ENCODE measurements at places on chromosomes 3 and 15.

DNA sequence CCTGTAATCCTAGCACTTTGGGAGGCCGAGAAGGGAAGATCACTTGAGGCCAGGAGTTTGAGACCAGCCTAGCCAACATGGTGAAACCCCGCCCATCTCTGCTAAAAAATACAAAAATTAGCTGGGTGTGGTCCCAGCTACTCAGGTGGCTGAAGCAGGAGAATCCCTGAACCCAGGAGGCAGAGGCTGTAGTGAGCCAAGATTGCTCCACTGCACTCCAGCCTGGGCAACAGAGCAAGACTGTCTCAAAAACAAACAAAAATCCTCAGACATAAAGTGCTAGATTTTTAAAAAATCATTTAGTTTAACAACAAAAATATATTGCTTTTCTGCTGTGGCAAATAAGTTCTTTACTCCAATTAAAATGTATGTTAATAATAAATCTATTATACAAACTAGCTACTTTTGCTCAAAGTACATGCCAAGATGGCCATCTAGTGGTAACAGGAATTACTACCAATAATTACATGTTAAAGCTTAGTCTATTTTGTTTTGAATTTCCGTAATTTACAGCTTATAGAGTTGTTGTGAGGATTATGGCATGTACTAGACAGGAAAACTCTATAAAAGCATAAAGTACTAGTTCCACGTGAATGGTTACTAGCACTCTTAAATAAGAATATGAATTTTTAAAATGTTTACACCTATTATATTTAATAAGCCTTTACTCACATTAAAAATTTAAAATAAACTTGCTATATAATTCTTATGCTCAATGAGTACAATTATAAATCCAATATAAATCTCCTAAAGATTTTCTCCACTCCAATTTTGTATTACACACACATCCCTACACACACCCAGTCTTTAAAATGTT is 39.0 kb downstream of the GABPB1 start:
- no peak for DNase-seq

GRCh38 chr15:89775815-89776214 is 317 bp upstream of the MESP2 start:
- DNase-seq, result no peak

DNA sequence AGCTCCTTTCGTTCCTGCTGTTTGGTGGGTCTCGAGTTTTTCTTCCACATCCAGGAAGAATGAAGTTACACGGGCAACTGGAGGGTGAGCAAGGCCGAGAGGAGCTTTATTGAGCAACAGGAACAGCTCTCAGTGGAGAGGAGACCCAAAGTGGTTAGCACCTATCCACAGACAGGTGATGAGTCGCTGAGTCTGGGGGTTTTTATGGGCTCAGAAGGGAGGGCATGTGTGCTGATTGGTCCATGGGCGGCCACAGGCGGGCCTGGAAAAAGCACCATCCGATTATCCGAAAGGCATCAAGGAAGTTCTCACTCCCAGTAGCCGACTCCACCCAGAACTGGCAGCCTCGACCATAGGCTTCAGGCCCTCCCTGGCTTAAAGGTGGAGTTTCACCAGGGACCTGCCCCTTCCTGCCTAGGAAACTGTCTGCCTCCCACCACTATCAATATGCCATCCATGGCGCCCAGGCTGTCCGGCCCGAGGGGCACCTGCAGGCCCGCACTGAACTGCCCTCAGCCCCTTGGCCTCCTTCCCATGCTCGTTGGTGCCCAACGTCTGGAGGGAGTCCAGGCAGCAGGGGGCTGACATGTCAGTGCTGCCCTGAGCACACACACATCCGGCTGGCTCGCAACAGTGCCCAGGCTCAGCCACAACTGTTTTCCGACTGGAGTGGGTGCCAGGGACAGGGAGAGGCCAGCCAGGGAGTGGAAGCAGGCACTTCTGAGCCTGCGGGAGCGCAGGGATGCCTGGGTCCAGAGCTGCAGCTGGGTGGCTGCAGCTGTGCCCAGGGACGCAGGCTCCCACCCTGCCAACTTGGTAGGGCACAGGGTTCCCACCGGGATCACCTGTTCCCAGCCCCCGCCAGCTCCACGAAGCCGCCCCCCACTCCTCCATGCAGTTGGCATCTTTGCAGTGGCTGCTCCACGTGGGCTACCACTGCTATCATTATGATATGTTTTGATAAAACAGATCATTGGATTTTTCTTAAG is 170.2 kb downstream of the FNDC3B start:
- DNase-seq, result no peak

GRCh38 chr3:71384837-71385716 is 198.5 kb downstream of the FOXP1 start:
- no peak for DNase-seq

GRCh38 chr3:186530415-186530814 is 13.8 kb downstream of the CRYGS start:
- DNase-seq, result no peak

GRCh38 chr3:195156286-195156890 is 114.6 kb downstream of the XXYLT1 start:
- DNase-seq, result no peak

DNA sequence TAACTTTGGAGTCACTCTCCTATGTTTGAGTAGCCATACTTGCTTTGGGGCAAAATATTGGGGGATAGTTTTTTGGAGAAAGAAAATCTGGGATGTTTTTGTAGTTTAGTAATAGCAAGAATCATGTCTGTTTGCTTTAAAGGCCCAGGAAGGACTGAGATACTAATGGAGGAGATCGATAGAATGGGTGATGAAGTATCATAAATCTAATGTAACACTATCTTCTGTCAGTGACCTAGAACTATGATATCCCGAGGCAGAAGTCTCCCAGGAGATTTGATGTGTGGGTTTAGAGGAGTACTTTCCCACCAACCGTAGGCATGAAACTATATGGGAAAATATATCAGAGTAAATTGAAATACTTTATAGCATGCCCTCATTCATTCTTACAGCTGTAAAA is 21.0 kb upstream of the NFKBIZ start:
- DNase-seq, result no peak

DNA sequence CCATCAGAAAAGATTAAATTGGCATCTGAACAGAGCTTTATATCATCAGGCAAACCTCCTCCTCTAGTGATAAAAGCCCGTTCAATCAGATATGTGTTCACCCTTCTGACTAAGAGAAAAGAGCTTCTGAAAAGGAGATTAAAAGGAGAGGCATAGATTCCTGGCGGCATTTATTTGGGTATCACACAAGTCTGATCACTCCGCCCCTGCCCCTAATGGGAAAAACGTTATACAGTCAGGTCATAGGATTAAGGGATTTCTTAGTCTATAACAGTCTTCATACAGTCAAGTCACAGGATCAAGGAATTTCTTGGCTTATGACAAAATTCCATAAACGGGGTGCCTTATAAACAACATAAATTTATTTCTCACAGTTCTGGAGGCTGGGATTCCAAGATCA is 295.4 kb upstream of the SATB1 start:
- no peak for DNase-seq

DNA sequence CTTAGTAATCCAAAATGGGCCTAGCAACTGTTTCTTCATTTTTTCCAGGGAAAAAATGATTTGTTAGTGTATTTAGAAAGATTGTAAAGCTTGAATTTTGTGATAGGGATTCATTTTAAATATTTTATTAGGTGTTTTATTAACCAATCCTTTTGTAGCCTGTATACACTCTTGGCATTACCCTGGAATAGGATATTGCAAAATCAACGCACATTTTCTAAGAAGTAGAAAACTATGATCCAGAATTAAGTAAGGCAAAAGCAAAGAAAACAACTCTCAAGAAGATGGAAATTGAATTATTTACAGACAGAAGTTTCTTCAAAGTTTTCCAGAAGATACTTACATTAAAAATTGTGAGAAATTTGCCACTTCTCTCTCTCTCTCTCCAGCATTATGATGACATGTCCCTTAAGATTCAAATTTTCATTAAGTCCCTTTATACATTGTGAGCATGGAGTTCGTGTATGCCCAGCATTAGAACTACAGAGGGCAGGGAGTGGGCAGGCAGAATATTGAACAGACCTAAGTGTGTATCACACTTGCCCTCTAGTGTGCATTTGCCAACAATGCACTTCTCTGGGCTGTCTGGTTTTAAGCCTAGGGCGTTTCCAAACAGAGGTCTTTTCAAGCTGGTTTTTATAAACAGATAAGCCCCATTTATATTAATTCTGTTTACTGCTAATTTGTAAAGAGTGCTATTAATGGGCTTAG is 28.5 kb upstream of the CMSS1 start:
- DNase-seq, result peak; percentile 8

DNA sequence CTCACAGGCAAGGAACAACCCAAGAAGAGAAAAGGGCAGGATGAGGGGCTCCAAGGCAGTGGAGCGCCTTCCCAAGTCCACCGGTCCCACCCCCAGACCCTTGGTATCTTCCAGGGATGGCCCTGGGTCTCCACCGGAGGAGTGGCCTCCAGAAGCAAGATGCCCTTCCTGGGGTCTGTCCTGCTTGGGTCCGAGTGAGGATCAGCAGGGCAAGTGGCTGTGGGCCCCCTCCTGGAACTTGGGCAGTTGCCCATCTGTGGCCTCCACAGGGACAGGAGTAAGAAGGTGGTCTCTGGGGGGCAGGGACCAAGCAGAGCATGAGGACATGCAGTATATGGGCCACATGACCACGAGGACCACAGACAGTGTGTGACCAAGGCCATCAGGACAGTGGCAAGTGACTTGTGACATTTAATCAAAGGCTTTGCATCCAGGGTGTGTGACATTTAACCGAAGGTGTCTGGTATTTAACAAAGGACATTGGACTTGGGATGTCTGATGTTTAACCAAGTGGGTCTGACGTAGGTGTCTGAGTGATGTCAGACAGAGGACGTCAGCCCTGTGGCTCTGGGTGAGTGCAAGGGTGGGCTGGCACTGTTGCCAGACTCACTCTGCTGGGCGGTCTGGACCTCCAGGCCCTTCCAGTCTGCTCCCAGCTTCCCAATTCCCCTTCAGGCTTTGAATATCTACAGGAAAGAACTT is 34.7 kb downstream of the SCN5A start:
- no peak for DNase-seq

DNA sequence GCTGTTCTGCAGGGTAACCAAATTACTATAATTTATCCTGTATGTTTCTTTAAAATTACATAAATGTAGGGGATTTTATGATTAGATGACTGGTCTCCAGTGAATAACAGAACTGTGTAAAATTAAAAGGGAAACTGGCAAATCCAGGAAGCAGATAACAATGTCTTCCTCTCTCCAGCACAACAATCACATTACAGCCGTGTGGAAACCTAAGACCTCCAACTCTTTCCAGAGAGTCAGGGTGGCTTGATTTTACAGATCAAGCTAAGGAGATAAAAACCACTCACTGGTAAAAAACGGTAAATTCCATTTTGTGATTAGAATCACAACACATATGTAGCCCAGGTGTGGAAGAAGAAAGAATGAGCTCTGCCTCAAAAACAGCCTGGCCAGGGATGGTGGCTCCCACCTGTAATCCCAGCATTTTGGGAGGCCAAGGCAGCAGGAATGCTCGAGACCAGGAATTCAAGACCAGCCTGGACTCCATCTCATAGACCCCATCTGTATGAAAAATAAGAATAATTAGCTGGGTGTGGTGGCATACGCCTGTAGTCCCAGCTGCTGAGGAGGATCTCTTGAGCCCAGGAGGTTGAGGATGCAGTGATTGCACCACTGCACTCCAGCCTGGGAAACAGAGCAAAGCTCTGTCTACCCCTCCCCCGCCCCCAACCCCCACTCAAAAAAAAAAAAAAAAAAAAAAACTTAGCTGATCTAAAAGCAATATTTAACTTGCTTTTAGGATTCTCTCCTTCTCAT is 29.0 kb downstream of the IL17RD start:
- DNase-seq, result no peak

- DNase-seq, result no peak
These were observed 37.0 kb upstream of the SCN10A start for GRCh38 chr3:38853011-38853410.

GRCh38 chr3:190826018-190826417 is 36.5 kb downstream of the GMNC start:
- no peak for DNase-seq

DNA sequence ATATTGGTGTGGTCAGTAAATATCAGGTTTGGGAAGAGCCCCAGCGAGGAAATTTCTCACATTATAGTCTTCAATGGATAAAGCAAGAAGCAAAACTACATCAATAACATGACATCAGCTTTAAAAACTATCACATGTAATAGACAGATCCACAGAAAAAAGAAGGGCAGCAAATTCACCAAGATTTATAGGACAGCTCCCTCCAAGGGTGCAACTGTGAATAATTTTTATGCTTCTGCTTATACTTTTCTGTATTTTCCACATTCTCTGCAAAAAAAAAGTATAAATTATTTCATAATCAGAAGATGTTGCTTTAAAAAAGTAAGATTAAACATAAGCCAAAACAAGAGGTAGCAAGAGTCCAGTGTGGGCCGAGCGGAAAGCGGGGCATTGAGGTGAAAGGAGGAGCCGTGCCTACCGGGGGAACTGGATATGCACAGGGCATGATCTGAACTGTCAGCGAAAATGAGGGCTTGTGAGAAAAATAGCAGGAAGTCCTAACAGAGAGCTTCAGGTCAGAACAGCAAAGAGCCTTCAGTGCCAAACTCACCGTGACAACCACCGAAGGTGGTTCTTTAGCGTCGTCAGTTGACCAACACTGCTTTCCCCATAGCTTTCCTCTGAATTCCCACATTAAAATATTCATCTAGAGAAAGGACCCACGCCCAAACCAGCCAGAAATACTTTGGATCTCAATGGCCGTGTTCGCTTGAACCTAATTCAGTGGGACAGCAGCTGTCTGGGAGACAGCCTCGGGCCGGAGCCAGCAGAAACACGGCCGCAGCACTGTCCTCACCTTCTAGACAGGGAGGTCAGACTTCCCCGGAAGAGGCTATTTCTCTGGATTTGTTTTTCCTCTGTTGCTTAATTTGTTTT is 59.8 kb downstream of the FAM174B start:
- no peak for DNase-seq

GRCh38 chr15:78930577-78931388 is 14.1 kb downstream of the CTSH start:
- no peak for DNase-seq

- no peak for DNase-seq
These were observed 13.1 kb downstream of the SLC6A6 start for GRCh38 chr3:14415501-14415900.

DNA sequence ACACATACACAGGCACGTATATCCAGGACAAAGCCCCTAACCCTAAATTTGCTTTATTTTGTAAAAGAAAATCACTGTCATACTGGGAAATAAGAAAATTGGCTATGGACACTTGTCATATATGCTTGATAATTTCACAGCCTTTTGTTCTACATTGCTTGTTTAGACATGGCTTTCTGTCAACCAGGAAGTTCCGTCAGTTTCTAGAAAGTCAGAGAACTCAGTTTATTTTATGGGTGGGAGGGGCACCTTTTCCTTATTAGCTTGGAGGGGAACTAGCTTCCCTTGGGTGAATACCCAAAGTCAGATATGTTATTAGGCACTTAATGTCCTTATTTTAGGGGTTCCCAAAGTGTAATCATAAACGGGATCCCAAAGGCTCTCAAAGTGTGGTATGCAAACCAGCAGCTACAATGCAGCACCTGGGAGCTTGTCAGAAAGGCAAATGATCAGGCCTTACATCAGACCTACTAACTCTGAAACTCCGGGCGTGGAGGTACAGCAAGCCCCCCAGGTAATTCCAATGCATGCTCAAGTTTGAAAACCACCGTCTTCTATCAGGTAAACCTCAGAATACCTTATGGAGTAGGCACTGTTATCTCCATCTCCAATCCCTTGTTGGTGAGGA is 50.1 kb downstream of the CADPS start:
- DNase-seq, result no peak

- DNase-seq, result no peak
These were observed 48.9 kb upstream of the MME start for GRCh38 chr3:155031186-155031585.
